ENCODE measurements at places on chromosomes 5 and 9.

DNA sequence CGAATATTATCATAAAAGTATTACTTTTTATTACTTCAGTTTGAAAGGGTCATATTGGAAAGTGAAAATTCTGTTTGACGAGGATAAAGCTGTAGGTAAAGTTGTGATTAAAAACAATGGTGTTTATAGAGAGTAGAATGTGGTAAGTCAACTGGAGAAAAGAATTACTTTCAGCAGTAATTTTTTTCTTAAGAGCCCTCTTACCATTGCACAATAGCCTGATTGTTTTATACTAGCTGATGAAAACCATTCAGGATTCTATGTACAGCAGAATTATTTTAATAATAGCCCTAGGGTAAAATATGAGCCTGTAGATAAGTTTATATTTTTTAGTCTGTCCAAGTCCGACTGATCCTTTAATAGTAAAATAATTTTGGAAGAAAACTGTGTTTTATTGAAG is 16.6 kb downstream of the CDC42SE2 start:
- no peak for DNase-seq

DNA sequence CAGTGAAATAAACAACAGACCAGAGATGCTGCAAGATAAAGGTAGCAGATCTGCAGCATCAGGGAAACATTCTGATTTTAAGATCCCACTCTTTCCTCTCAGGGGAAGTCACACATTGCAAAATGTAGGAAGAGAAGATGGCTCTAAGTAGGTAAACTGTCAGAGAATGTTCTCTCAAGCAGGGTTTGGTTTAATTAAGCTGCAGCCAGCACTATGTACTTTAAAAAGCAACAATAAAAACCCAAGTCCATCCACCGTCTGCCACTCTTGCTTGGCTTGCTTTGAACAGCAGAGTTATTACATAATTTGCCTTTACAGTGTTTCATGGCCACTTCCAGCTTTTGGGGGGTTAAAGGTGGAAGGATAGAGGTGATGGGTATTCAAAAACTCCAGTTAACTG is 343.2 kb upstream of the DAP start:
- DNase-seq: no peak

DNA sequence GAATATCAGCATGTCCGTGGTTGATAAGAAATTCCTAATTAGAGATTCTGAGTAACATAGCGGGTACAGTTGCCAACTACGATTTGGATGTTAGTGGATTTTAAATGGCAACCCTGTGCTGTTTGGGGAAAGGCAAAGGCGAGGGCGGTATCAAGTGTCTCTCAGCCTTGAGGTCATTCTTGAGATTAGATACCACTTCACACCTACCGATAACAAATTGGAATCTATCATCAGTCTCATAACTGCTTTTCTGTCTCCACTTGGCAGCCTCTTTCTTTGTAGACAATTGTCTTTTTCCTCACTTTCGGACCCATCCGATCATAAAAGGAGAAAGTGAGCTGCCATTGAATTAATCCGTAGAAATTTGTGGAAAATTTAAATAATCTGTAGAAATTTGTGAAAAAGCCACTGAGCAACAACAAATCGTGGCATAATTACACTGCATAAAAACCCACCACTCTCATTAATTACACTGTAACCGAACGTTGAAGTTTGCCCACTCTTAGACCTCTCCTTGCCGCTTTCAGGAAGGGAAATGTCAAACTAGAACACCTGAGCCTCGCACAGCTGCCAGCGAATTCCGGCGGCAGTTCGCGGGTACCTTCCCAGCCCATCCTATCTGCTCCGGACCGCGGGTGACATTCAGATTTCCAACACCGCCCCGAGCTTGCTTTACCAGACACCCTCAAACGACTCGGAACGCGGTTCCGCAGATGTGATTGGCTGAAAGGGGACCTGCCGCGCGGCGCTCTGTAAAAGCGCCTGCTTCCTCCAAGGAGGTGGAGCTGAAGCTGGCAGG is 849 bp upstream of the RGMB start:
- peak; percentile 65 for DNase-seq

- DNase-seq: no peak
These were observed 1.7 kb upstream of the TAF7 start for GRCh38 chr5:141322261-141322660.

GRCh38 chr5:58453306-58453705 is 6.6 kb downstream of the PLK2 start:
- DNase-seq: no peak

- DNase-seq: no peak
These were observed 26.0 kb downstream of the NDUFS6 start for GRCh38 chr5:1827025-1827885.

DNA sequence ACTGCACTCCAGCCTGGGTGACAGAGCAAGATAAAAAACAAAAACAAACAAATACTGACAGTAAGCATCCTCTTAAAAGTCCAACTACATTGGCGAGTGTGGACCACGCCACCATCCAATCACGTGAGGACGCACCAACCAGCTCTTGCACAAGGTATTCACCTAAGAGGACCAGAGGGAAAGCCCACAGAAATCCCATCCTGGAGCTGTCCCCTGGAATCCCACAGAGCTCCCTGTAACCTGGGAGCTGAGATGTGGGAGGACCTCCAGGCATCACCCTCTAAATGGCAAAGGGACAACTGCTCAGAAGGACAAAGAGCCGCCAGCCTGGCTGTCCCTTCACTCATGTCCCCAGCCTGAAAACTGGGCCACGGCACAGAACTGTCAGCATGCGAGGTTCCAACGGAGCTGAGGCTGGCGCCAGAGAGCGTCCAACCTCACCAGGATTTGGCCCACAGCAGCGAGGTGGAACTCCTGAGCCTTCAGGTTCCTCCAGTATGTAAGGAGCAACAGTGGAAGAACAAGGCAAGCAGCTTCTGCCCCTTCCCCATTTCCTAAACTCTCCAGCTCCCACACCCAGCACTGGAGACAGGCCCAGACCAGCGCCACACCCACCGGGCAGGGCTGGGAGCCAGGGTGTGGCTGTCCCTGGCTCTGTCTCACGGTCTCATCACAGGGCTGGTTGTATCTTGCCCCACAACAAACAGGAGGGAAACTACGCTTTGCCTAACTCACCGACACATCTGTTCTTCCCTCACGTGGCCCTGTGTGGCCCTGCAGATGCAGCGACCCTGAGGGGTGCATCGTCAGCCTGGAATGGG is 15.2 kb downstream of the IPPK start:
- no peak for DNase-seq

GRCh38 chr9:97866848-97867247 is 13.8 kb downstream of the FOXE1 start:
- DNase-seq: no peak

DNA sequence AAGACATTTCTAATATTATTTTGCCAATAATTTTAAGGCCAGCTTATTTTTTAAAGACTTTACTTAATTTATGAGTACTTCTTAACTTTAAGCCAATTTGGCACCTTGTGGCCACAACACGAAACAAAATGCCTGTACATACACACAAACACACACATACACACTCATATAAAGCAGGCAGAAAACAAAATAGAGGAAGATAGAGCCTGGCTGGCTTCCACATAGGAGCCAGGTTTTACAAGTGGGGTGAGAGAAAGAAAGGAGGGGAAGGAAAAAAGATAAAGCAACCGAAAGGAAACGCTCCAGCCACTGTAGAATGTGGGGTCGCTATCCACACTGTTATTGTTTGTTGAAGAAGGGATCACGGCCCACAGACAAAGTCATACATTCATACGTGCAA is 10.4 kb downstream of the GMCL2 start:
- no peak for DNase-seq

DNA sequence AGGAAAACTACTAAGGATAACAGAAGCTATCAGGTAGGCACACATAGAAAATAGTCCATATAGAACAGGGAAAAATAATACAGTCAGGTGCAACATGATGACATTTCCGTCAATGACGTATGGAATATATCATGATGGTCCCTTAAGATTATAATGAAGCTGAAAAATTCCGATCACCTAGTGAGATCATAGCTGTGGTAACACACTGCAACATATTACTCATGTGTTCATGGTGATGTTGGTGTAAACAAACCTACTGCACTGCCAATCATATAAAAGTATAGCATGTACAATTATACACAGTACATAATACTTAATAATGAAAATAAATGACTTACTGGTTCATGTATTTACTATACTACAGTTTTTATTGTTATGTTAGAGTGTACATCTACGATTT is 60.0 kb downstream of the MEGF9 start:
- no peak for DNase-seq

- peak; percentile 63 for DNase-seq
These were observed 66.7 kb downstream of the DAB2IP start for GRCh38 chr9:121718084-121718483.

DNA sequence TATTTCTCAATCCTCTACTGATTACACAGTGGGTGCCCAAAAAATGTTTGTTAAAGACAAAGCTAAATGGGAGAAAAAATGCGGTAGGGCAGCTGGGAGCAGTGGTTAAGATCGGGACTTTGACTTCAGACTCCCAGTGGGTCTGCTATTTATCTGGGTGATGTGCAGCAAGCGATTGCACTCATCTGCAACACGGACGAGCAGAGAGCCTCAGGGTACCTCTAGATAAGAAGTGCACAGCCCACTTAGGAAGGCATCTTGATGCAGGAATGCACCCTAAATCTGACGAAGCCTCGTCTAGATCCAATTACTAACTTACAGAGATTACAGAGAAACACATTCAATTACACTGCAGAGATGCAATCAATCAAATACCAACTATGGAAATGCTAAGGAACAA is 4.0 kb downstream of the MAPK9 start:
- no peak for DNase-seq

DNA sequence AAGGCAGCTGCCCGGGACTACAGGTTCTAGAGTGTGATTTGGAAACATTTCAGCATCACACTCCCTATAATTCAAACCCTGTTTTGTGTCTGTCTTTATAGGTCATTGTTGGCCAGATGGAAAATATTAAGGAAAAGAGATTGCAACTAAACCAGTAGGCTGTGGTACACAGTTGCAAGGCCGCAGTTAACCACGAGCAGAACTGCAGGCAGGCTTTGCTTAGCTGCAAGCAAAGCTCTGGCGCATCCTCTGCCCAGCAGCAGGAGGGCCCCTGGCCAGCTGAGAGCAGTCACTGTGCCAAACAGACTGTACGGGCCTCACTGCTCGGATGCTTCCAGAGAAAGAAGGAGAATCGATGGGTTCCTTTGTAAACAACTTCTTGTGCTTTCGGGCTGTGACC is 204.5 kb downstream of the DENND1A start:
- no peak for DNase-seq

GRCh38 chr9:14926941-14927624 is 16.9 kb upstream of the FREM1 start:
- no peak for DNase-seq

- DNase-seq: no peak
These were observed 20.5 kb upstream of the PDCD1LG2 start for GRCh38 chr9:5489630-5490490.
